T-helper 2 cell (primary cell): ENCODE measurements at places on chromosomes 1 and 21.

GRCh38 chr1:180931529-180931928 lies 18.8 kb downstream of the KIAA1614 start:
- no peak for DNase-seq

DNA sequence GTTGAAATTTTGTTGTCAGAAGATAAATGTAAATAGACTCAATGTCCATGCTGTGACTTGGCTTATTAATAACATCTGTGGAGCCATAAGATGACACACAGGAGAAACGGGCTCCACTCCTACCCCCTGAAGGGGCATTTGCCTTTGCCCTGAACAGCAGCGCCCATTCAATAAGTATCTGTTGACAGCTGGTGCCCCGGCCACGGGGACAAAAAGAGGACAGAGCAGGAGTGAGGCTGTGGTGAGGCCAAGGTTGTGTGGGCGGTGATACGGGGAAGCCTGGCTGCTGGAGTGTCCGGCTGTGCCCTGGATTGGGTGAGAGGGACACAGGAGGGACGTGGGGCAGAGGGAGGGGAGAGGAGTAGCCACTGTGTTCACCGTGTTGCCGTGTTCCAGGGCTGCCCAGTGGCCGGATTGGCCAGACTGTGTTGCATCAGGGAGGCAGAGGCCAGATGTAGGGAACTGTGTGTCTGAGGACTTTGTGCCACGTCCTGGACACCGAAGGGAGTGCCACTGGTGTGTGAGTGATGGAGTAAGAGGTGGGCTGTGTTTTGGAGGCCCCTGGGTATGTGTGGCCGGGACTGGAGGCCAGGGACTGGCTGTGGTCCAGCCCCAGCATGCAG lies 15.1 kb downstream of the PRMT2 start:
- no peak for DNase-seq

GRCh38 chr1:175176246-175176645 lies 16.3 kb downstream of the KIAA0040 start:
- DNase-seq: no peak

- DNase-seq: peak; percentile 96
These were observed 496 bp downstream of the NUCKS1 start for GRCh38 chr1:205749234-205750137.

GRCh38 chr1:2238361-2239012 lies 10.4 kb downstream of the SKI start:
- no peak for DNase-seq

DNA sequence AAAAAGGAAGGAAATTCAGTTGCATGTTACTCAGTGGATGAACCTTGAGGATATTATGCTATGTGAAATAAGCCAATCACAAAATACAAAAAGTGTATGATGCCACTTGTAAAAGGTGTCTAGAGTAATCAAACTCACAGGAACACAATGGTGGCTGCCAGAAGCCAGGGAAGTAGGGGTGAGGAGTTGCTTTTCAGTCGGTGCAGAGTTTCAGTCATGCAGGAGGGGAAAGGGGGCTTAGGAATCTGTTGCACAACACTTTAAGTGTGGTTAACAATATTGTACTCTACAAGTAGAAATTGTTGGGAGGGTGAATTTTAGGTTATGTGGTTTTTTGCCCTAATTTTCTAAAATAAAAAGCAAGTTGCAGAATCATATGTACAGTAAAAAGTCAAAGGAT lies 184.2 kb upstream of the RAB4A start:
- no peak for DNase-seq

DNA sequence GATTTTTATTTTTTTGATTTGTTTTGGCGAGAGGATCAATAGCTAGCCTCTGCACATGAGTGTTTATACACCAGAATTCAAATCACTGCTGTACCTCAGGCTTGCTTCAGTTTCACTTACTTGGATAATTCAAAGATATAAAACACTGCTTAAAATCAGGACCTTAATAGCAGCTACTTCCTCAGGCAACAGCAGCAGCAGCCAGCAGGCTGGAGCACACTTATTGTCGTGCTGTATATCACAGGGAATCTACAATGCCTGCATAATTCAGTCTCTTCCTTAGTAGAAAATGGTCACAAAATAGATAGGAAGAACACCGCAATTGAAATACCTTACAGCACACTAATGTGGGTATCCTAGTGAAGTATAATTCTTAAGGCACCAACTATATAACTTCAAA lies 497.3 kb downstream of the NEGR1 start:
- no peak for DNase-seq

DNA sequence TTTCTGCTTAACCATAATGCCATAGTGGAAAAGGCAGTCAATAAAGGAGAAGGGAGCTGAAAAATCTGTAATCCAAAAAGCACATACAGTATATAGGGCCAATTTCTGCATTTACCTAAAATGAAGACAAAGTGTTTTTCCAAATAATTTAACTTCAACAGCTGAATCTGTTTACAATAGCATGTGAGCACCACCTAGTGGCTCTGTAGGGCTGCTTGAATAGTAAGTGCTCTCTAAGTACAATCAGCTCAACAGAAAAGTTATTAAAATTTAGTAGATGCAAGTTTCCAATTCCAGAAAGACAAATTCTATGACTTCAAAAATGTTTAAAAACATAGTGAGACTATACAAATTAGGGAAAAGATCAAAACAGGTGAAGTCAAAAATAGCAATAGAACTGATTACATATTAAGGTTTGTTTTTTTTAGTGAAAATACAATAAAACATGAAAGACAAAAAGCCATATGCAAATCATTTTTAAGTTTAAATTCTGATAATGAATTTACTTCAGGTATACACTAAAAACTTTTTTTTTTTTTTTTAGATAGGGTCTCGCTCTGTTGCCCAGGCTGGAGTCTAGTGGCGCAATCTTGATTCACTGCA lies 220.0 kb downstream of the SETD4 start:
- DNase-seq: no peak

DNA sequence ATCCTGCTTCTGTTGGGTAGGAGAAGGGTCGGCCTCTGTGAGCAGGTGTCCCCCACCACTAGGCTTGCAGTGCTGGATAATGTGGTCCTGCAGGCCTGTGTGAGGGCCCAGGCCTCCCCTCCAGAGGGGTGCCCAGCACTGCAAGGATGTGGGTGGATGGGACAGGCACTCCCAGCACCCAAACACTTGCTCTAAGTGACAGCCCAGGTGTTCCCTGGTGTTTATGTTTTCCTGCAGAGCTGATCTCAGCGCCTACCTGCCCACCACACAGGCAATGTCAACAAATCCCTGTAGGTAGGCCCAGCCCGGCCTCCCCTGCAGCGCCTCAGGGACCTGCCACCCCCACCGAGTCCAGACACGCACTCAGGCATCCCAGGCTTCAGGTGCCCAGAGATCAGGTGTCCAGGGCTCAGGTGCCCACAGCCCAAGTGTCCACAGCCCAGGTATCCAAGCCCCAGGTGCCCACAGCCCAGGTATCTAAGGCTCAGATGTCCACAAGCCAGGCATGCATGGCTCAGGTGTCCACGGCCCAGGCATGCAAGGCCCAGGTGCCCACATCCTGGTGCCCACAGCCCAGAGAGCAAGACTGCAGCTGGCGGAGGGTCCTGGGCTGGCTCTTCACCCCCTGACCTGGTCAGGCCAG lies 59.2 kb downstream of the WNT9A start:
- no peak for DNase-seq

GRCh38 chr1:224745394-224745793 lies 129.3 kb downstream of the CNIH3 start:
- no peak for DNase-seq

DNA sequence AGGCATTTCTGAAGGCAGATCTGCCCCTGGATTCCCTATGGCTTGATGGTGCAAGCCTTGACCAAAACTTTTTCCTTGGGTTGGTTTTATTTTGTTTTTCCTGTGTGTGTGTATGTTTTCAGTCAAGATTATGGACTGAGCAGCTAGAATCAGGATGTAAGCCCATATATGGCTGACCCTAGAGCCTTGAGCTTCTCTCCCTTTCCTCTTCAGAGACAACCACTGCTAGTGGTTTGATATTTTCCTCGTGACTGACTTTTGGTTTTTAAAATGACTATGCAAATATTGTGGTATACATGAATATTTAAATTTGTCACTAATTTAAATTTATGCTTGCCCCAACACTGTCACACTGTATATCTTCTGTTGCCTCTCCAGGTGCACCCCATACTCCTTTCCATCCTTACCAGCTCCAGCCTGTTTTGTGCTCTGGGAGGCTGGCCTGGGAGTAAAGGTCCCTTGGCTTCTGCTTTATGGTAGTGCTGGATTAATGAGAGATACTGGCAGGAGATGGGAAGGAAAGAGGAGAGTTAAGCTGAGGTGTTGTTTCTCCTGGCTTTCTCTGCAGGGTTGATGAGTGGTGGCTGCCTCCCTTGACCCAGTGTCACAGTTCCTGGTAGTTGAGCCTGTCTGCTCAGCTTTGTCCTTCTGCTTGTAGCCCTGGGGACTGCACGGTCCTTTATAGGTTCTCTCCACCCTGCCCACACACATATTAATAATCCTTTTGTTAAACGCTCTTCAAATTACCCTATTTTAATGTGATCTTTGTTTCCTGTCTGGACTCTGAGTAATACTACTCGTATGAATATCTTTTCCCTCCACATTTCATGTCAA lies 44.4 kb downstream of the RWDD3 start:
- DNase-seq: no peak

DNA sequence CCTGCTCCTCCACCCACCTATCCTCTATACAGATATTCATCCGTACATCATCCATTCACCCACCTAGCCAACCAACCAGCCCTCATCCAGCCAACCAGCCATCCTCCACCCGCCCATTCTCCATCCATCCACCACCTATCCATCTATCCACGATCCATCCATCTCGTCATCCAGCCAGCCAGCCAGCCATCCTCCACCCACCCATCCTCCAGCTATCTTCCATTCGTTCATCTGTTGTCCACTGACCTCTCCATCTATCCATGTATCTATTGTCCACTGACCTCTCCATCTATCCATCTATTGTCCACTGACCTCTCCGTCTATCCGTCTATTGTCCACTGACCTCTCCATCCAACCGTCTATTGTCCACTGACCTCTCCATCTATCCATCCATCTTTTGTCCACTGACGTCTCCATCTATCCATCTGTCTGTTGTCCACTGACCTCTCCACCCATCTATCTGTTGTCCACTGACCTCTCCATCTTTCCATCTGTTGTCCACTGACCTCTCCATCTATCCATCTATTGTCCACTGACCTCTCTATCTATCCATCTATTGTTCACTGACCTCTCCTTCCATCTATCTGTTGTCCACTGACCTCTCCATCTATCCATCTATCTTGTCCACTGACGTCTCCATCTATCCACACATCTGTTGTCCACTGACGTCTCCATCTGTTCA lies 47.6 kb downstream of the FAAP20 start:
- DNase-seq: no peak

- DNase-seq: no peak
These were observed 50.5 kb downstream of the ATG4C start for GRCh38 chr1:62834400-62834961.

DNA sequence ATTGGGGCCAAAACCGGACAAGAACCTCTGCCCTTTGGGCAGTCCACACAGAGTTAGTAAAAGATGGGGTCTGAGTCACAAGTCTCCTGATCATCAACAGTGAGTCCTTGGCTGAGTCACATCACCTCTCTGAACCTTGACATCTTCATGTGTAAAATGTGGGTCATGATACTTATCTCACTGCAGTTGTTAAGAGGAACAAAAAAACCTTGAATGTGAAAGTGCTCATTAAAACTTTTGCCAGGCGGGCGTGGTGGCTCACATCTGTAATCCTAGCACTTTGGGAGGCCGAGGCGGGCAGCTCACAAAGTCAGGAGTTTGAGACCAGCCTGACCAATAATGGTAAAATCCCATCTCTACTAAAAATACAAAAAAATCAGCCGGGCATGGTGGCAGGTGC lies 15.7 kb downstream of the S100A16 start:
- DNase-seq: no peak

DNA sequence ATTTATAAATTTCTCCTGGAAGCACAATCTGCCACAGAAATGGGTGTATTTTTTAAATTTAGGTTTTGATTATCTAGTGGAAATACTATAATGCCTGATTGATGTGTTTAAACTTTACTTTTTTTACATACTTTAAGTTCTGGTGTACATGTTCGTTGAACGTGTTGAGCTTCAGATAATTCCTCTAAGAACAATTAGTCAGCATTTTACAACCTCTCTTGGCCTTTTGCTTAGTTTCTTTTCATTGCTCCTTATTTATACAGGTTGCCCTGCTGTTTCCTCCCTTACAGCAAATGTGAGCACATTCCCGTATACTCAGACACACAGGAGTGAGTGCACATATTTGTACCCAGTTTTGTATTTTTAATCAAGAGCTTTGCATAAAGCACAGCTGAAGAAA lies 1038.9 kb downstream of the BRINP3 start:
- DNase-seq: no peak

DNA sequence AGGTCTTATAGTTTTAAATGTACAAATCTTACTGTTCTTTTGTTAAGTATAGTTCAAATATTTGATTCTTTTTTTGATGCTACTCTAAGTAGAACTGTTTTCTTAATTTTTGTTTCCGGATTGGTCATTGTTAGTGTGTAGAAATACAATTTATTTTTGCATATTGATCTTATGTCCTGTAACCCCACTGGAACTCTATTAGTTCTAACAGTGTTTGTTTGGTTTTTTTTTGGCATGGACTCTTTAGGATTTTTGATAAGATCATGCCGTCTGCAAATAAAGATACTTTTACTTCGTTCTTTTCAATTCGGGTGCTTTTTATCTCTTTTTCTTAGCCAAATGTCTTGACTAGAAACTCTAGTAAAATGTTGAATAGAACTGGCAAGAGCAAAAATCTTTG lies 26.5 kb downstream of the GDAP2 start:
- DNase-seq: no peak

- no peak for DNase-seq
These were observed 155.6 kb downstream of the PRDM2 start for GRCh38 chr1:13855554-13855953.

DNA sequence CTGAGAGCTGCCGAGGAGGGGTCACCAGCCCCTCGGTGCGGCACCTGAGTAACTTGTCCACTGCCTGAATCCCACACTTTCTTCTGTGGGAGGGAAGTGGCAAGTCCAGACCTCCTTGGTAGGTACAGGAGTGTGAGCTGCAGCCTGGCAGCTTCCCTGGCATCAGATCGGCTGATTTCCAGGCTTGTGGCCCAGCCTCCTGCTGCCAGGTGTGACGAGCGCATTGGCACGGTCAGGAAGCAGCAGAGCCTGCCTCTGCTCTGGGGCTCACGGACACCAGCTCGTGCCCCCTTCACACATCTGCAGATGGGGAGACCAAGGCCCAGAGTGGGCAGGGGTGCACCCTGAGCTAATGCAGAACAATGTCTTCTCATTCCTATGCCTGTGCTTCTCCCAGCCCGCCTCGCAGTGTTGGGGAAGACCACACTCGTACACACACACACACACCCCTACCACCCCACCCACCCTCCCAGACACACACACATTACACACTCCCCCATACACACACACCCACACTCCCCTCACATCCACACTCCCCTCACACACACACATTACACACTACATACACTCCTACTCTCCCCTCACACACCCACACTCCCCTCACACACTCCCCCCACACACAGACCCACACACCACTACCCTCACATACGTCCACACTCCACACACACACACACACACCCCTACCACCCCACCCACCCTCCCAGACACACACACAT lies 33.1 kb upstream of the SELENON start:
- DNase-seq: no peak

GRCh38 chr1:63545780-63546179 lies 22.5 kb downstream of the EFCAB7 start:
- no peak for DNase-seq
